ENCODE measurements at places on chromosomes 4 and X.

GRCh38 chr4:7971159-7971631, 31.5 kb upstream of the AFAP1 start:
- peak; percentile 27 for DNase-seq

- no peak for DNase-seq
These were observed 491 bp downstream of the COL4A5 start for GRCh38 chrX:108439961-108440696.

DNA sequence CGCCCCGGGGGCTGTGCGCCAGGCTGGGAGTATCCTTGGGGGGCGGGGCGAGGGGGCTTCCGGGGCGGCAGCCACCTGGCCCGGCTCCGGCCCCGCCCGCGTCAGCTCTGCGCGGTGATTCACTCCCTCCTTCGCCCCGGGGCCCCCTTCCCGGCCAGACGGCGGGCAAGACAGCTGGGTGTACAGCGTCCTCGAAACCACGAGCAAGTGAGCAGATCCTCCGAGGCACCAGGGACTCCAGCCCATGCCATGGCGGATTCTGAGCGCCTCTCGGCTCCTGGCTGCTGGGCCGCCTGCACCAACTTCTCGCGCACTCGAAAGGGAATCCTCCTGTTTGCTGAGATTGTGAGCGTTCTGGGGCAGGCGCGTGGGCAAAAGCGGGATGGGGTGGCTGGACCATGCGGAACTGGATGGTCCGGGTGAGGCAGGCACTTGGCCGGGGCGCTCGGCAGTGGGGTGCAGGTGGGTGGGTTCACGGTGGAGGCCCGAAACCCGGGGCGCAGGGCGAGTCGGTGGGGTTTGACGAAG, at the start of gene PLP2:
Gene PLP2 (plus strand): TSS at position 147 of the 528 bp plus-strand sequence. CDS start 103 bp downstream, at position 250.
- DNase-seq = peak; percentile 83

DNA sequence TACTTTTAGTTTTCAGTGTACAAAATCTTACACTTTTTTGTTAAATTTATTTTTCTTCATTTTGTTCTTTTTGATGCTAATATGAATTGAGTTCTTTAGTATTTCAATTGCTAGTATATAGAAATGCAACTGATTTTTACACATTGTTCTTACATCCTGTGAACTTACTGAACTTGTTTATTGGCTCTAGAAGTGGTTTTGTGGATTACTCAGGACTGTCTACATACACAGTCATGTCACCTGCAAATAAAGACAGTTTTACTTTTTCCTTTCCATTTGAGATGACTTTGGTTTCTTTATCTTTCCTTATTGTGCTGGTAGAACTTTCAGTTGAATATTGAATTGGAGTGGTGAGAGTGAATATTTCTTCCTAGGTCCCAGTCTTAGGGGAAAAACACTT, 40.8 kb upstream of the ANXA10 start:
- no peak for DNase-seq

- no peak for DNase-seq
These were observed 57.7 kb upstream of the UGT2B7 start for GRCh38 chr4:69038582-69038981.

DNA sequence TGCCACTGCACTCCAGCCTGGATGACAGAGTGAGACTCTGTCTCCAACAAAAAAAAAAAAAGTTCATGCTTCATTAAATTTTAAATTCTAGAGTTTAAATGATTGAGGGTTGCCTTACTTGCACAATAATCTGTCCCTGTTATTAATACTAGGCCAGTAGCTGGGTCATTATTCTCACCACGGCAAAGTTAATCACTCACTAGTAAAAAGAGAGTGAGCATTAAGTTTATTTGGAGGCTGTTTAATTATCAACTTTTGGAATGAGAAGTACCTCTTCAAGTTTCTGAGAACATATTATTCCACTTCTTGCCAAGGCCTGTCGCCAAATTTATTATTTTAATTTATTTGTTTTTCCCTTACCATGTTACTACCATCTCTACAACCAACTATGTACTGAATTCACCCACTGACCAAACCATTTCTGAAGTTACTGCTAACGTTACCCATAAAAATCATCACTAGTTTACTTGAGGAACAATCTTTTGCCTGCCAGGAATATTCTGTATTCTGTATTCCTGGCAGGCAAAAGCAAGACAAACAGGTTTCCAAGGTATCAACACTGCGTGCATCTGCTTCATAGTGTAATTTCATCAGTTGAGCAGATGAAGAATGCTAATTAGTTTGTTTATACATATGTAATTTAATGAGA, 26.5 kb downstream of the GUCY1A1 start:
- DNase-seq = no peak

- DNase-seq = no peak
These were observed 146.8 kb downstream of the DCTD start for GRCh38 chr4:182770259-182770995.

DNA sequence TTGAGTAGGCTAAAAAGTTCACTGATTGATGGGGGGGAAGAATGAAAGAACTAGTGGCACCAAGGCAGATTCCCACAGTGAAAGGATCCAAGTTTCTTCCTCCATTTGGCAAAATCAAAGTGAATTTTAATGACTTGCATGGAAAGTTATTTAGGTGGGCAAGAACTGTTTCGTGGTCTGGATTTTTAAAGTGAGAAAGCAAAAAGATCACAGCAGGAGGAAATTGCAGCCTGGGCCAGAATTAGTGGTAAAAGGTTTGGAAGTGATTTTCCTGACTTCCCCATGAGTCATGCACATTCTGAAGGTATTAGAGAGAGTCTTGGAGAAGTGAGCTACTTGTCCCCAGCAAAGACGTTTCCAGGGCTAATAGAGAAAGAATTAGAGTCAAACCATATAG, 207.8 kb downstream of the ANTXR2 start:
- no peak for DNase-seq

DNA sequence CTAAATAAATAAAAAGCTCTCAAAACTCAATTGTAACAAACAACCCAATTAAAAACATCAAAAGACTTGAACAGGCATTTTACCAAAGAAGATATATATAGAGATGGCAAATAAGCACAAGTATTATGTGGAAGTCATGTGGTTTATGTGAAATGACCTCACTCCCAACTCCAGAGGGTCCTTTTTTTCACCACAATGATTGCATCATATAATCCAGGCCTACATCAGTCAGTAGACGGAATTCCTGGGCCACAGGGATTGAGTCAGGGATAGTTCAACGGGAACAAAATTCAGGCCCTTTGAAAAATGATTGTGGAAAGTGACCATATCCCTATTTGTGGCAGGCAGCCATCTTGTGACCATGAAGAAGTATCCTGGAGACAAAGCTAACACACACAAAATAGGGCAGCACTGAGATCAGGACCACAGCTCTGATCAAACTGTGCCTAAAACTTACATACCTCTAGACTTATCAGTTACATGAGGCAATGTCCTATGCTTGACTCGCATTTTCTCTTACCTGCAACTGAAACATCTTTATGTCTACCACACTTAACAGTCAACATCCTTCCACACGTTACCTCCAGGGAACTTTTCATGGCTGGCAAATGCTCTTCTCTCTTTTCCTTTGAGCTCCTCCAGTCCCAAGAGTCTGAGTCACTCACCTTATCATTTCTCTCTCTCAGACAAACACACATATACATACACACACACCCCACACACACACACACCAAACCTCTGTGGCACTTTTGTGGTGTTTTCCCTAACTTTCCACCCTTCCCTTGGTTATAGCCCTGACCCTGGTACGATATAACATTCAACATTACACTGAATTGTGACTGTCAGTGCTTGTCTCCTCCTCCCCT, 113.5 kb downstream of the PHF8 start:
- DNase-seq = peak; percentile 7

GRCh38 chrX:119266364-119266995, 30.4 kb downstream of the PGRMC1 start:
- DNase-seq = peak; percentile 25

DNA sequence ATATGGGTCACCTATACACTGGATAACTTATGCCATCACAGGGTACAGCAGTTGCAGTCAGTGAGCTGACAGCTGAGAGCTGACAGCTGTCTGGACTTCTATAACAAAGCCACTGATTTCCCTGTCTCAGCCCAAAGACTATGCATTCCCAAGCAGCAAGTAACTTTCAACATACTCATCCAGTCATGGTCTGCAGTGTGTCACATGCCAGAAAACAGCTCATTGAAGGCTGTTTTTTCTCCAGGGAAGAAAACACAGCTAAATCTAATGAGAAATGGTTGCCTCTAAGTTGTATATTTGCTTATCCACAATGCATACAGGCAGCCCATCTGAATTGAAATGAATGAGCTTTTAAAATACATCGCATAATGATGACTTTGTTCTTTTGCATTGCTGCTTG, 6.3 kb downstream of the KIAA1210 start:
- DNase-seq = no peak

DNA sequence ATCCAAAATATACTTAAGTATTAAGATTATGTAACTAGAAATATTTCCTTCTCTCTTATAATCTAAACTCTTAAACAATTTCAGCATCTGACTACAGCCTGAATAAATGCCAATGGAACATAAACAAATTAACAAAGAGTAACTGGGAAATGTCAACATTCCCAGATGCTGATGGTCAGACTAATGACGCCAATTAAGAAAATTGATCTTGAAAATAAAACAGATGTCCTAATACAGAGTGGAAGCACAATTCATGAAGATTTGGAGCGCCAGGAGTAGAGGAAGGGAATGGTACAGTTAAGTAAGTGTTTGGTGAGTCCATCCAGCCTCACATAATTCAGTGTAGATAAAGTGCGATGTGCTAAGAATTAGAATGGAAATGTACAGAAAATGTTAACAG, 203.7 kb upstream of the NWD2 start:
- DNase-seq = no peak

DNA sequence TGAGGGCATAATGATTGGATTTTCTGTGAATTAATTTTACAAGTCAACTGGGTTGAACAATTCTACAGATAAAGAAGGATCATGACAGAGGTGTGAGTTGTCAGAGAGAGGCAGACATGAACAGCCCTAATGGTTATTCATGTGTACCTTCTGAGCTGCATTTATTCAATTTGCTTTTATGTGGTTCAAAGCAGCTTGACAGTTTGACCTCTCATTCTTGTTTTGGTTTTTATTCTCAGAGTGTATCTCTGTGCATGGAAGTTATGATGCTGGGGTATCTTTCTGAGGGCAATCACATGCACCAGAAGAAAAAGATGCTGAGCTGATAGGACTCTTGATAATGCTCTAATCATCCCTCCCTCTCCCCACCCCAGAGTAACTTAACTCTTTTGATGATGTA, 169.3 kb upstream of the NPY2R start:
- no peak for DNase-seq

GRCh38 chr4:183867247-183867646, 37.9 kb upstream of the STOX2 start:
- no peak for DNase-seq

- DNase-seq = no peak
These were observed 60.9 kb downstream of the ADGRA3 start for GRCh38 chr4:22454955-22455354.

- DNase-seq = no peak
These were observed 78.8 kb upstream of the GPR174 start for GRCh38 chrX:79065696-79066095.

GRCh38 chr4:89352541-89352940, 44.9 kb upstream of the GPRIN3 start:
- DNase-seq = no peak

DNA sequence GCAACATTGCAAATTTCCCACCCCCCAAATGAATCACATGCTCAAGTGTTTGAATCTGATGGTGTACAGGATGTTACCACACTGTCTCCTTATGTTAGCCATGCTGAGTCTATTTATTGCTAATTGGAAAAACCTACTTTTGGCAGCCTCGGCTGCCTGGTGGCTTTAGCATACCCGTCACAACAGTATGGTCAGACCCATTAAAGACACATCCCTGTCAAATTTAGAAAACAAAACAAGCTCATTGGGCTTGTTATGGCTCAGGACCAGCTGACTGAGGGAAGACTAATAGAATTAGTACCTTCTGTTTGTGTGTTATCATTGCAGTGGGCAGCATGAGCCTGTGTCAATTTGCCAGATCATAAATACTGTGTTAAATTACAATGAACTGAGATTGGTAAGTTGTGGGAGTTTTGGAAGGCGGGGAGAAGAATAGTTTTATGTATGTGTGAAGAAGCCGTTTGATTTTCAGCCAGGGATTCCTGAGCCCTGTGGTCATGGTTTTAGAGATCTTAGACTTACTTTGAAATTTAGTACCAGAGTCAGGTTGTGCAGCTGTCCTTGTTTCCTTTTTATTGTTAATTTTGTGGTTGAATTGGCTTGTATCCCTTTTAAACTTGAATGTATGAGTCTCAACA, 66.8 kb downstream of the POLA1 start:
- no peak for DNase-seq

DNA sequence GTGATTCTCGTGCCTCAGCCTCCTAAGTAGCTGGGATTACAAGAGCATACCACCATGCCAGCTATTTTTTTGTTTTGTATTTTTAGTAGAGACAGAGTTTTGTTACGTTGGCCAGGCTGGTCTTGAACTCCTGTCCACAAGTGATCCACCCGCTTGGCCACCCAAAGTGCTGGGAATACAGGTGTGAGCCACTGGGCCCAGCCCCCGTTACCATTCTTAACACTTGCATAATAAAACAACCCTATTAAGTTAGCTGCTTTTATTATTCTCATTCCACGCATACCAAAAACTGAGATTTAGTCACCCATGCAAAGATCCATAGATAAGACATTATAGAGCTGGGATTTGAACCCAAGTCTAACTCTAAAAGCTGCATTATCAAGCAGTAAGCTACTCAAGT, 6.0 kb upstream of the TEX13A start:
- DNase-seq = no peak

GRCh38 chrX:12702509-12703091, 88.6 kb upstream of the PRPS2 start:
- peak; percentile 28 for DNase-seq

DNA sequence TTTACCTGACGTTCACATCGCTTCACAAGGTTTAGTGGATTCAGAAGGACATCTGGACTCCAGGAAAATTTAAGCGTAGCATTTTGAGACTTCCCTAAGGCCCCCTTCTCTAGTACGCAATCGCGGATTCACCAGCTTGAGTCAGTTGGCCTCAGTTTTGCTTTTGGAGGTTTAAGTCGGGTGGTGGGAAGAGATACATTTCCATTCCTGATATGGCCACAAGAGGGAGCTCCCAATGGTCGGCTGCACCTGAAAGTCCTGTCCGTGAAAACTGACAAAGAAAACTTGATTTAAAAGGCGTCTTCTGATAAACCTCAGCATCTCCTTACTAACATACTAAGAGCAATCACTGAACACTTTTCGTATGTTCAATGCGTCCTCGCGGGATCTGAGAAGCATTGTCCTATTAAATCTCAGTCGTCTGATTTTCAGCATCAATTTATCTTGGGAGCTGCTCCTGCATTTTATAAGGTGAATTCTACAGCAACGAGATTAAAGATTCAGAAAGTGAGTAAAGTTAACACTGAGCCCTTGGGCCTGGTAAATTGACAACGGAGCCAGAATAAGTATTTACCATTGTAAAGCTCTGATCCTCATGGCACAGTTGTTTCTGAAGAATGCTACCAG, 50.6 kb downstream of the LGI2 start:
- DNase-seq = peak; percentile 70

Data from activated naive CD4-positive, alpha-beta T cell treated with anti-CD3 and anti-CD28 coated beads for 36 hours (primary cell).